Central memory CD8-positive, alpha-beta T cell (primary cell): ENCODE measurements at places on chromosomes 11 and 22.

GRCh38 chr11:47136327-47136726, 40.4 kb downstream of the ARFGAP2 start:
- DNase-seq, result no peak

DNA sequence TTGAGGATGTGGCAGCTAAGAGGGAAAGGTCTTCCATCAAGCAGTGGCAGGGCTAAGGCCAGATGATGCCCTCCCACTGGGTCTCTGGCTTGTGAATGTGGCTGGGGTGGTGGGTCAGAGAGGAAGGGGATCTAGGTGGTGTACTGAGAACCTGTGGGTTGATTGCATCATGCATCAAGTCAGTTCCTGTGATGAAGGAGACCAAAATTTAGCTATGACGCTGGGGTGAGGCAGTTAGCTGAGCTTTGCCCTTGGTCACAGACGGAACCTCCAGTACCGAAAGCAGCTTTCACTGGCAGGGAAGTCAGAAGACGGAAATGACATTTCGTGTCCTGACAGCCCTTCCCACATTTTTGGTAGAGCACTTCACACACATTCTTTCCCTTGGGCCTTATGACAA, 20.7 kb downstream of the ATG16L2 start:
- DNase-seq, result no peak

- DNase-seq, result no peak
Measured at GRCh38 chr11:68828957-68829356, 12.8 kb downstream of the CPT1A start.

DNA sequence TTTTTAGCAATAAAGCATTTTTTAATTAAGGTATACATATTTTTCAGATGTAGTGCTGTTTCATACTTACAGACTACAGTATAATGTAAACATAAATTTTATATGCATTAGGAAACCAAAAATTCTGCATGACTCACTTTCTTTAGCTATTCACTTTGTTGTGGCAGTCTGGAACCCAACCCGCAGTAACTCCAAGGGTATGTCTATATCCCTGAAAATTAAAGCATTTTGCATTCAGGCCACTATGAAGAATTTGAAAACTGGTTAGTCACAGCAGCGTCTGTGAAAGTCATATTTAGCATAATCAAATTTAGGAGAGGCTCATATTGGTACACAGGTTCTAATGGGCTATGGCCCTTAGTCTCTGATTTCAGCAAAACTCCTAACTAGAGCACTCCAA, 46.8 kb downstream of the BBOX1 start:
- DNase-seq, result no peak

DNA sequence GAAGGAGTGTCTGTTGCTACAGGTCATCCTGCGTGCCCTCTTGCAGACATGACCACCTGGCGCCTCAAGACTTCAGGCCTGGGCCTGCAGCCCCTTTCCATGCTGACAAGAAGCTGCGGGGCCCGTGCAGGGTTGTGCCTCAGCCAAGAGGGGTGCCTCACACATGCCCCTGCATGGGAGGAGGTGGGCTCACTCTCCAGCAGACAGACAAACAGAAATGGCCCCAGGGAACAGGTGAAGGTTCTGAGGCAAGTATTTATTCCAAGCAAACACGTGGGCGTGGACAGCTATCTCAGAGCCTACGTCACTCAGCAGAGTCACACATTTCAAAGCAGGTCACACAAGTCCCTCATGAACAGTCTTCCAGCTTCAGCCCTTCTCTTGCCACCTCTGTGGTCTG, 5.9 kb upstream of the SYCE3 start:
- DNase-seq, result no peak

DNA sequence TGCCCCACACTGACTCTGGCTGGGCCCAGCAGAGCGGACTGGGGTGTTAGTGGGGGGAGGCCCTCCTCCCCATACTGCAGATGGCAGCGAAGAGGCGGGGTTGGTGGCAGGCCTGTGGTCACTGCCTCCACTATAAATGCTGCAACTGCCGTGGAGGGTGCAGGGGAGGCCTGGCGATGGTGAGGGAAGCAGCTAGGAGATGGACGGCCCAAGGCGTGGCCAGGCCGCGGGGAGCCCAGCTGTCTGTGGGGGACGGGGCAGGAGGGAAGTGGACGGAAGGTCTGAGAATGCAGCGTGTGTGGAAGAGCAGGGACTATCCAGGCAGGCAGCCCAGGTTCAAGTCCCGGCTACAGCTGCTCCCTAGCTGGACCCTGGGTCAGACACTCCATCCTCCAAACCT, 18.3 kb downstream of the DNAL4 start:
- no peak for DNase-seq

GRCh38 chr22:50146439-50147238, 23.9 kb upstream of the PANX2 start:
- no peak for DNase-seq

DNA sequence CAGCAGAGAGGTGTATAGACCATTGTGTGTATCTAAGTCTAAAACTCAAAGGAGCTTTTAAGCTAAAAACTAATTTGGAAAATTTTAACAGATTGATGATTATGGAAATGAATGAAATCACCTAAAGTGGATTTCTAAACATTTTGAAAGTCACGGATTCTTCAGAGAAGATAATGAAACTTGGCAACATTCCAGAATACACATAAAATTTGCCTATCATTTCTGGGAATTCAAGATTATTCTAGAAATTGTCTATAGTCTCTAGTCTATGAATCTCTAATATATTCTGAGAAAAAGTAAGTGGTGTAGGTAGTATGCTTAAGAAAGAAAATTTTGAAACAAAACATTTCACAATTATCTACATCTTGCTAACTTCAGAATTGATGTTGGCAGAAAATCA, 1117.9 kb upstream of the CNTN5 start:
- no peak for DNase-seq

GRCh38 chr11:66181632-66182315, 86.7 kb upstream of the RAB1B start:
- DNase-seq, result no peak

- no peak for DNase-seq
Measured at GRCh38 chr11:42490506-42490905, 821.3 kb upstream of the API5 start.

DNA sequence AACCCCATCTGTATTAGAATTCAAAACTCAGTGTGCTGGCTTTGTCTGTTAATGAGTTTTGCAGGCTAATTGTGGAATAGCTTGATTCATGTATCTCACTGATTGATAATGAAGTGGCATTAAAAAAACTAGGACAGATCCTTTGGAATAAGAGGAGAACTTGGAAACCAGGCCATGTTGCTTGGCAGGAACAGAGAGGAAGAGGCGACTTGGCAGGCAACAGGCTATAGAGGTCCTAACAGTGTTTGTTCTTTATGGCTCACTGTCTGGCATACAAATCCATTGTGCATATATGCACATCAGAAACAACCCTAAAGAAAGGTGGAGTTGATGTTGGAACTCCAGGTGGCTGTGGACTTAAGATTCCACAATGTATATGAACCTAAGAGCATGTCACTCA, 17.4 kb upstream of the OR9I1 start:
- DNase-seq, result no peak

DNA sequence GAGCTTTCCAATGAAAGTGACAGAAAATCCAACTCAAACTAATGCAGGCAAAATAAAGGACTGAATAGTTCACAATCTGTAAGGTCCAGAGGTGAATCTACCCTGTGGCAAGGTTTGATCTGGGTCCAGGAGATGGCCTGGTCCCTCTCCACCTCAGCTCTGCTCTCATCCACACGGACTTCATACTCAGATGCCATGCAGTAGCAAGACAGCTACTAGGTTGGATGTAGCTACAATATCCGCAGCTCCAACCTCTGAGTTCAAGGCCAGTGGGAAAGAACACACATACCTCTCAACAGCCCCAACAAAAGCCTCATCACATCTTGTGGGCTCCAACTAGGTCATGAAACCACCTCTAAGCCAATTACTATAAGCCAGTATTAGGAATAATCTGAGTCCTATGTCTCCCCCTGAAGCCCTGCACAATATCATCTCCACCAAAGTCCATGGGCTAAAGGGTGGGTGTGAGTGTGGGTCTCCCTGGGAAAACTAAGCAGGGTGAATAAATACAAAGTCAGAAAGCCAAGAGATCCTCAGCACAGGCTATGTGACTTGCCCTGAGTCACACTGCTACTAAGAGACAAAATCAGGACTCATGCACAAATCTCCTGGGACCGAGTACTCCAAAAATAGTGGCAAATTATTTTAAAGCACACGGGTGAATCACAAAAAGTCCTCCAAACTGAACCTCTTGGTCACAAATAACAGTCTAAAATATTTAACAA, 78.8 kb downstream of the LARGE1 start:
- no peak for DNase-seq

DNA sequence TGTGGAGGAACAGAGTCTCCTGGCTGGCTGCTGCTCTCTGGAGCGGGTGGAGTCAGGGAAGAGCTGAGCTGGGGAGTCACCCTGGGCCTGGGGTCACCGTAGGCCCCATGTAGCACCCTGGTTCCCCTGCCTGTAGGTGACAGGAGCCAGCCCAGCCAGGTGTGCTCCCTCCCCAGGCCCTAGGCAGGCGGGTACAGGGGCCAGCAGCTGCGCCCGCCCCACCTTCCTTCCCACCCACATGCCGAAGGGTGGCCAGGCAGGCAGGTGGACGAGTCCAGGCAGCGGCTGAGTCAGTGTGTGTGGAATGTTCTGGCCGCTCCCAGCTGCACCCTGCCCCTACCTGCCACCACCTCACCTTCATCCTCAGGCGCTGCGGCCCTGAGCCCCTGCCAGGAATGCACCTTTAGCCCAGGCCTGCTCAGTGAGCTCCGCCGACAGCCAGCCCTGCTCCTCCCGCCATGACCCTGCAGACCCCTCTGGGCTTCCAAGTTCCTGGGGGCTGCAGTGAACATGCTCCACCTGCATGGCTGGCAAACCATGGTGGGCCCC, 654 bp upstream of the SYT8 start:
- DNase-seq, result no peak

DNA sequence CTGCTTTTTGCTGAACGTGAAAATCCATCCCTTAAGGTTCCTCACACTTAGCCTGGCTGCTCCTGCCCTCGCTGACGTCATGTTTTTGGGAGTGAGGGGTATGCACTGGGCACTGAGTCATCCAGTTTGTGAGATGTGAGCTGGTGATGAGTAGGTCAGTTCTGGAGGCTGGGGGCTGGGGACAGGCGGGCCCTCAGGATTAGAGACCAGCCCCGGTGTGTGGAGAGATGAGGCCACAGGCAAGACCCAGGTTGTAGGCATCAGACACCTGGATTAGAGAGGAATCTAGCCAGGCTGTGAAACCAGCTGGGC, 9.2 kb downstream of the KCNC1 start:
- DNase-seq, result no peak

DNA sequence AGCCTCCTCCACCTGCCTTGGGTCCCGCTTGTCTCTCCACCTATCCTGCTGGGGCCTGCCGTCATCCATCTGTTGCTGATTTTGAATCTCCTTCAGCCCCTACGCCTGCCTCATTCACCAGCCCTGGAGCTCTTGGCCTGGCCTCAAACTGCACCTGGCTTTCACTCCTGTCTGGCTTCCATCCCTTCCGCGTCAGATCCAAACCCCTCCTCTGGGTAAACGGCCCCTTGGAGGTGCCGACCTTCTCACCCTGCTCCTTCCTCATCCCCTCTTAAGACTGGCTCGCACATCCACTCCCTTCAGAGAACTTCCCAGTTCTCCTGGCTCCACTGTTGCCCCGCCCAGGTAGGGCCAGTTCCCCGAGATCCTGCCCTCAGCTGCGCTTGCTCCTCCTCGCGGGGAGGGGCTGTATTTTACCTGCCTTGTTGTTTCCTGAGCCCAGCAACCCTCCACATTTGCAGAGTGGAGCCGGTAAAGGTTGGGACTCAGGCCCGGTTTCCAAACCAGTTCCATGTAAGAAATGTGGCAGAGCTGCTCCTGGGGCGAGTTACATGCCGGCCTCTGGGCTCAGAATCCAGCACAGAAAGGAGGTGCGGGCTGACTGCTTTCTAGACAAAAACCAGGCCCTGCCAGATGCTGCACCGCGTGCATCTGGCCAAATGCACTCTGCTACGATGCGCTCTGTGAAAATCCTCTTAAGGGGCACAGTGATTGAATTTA, 13.9 kb upstream of the SHANK2 start:
- DNase-seq, result no peak

DNA sequence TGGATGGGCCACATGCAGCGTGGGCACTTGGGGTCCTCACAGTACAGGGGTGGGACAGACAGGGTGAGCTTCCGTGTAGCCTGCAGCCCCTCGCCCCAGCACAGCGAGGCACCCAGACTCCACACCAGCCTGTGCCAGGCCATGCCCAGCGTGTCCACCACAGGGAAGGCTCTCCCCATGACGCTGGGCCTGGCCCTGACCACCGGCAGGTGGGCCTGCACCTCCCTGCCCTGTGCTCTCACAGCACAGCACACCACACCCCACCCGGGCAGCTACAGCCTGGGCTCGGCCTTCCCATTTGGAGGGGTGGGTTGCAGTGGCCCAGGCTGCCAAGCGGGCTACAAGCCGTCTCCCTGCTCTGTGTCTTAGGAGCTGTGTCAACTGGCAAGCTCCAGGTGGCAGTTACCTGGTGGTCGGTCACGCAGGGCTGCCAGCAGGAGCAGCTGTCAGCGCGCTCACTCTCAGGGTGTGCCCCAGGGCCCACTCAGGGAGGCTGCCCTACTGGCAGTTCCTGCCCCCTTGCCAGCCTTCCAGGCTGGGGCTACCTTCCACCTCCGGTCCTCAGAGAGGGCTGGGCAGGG, 4.6 kb downstream of the MOB2 start:
- no peak for DNase-seq

DNA sequence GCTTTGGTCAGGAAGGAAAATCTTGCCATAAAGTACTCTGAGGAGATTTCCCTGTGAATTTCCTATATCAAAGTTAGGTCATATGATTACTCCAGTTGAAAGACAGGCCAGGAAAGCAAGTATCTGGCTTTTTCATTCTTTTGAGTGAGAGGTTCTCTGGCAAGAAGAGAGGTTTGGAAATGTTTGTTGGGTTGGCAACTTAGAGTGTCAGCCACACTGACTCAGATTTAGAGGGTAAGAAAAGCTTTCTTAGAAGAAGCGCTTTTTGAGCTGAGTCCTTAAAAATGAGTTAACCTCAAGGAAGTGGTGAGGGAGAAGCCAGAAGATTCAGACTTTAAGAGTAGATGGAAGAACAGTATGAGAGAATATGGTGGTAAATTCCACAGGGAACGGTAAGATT, 86.1 kb upstream of the BDNF start:
- DNase-seq, result no peak

DNA sequence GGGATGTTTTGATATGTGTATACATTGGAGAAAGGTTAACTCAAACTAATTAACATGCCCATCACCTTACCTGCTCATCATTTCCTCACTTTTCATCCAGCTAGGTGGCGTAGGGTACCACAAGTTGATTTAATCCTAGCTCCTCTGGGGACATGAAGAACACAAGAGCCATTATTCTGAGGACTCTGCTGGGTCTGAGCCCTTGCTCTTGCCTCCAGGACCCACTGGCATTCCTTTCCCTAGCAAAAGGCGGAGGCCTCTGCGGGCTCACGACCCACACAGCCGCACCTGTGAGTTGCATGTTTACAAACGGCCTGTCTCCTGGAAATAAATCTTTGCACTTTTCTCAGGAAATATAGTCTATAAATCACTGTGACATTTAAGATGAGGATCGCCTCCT, 871.9 kb downstream of the TBC1D22A start:
- no peak for DNase-seq
